Mesothelial cell of epicardium (in vitro differentiated cells): ENCODE measurements at places on chromosomes 13 and 19. TPM values are rescaled to one million over a fixed set of nuclear protein-coding genes. Genes with fewer than 3 reads are reported as not detected.

Gene PABPC3
- 0.27 to 0.38 TPM (median 0.29 TPM) in 3 replicates for total RNA-seq

Gene SULT2A1
- total RNA-seq, result 0.13 TPM in 1 of 3 replicates, not detected in the others

Gene PNMA8A
- total RNA-seq, result 25.8 to 27.4 TPM (median 25.9 TPM) in 3 replicates

Gene TMEM145
- total RNA-seq, result 0.25 to 0.92 TPM (median 0.42 TPM) in 3 replicates
